A673 (cell line): ENCODE measurements at places on chromosomes 13 and 19. TPM values are rescaled to one million over a fixed set of nuclear protein-coding genes. Genes with fewer than 3 reads are reported as not detected.

- no peak for DNase-seq
These were observed 529.2 kb upstream of the NBEA start for GRCh38 chr13:34412817-34413375.

GRCh38 chr19:1094655-1094977 lies 559 bp downstream of the POLR2E start:
- DNase-seq, result no peak

DNA sequence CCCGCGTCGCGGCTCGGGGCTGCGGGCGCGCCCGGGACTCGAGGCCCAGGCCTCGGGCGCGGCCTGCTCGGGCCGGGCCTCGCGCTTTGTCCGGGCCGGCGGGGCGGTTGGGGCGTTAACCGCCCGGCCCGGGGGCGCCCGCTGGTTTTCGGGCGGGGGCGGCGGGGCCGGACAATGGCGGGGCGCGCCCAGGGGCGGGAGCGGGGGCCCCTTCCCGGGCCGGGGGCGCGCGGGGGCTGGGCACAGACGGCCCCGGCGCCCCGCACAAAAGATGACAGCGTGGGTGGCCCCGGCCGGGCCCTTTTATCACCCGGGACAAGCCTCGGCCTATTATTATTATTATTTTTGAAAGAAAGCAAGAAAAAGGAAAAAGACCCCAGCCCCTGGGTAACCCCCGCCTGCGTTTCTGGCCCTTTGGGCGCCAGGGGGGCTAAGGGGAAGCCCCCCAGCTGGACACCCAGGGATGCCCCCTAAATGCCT lies 419 bp downstream of the KDM4B start:
- DNase-seq, result no peak

- no peak for DNase-seq
These were observed 150.2 kb downstream of the TNFSF13B start for GRCh38 chr13:108419768-108420167.

- DNase-seq, result no peak
These were observed 13.3 kb downstream of the ZDHHC20 start for GRCh38 chr13:21445759-21446158.

- no peak for DNase-seq
These were observed 21.1 kb downstream of the PTPRS start for GRCh38 chr19:5319516-5319915.

DNA sequence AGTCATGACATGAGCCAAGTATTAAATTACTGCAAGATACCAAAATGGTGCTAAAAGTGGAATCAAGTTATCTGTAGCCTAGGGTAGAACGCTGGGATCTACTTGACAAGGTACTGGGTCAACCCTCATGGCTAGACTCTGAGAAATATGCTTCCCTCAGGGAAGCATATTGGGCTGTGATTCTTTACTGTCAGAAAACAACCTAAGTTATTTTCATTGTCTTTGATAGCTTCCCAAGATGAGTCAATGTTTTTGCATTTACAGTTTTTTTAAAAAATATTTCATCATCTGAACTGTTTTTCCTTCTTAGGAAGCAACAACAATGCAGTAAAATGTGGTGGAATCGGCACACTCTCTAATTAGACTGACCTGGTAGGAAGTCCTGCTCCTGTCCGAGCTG lies 218.0 kb downstream of the RGCC start:
- DNase-seq, result no peak

DNA sequence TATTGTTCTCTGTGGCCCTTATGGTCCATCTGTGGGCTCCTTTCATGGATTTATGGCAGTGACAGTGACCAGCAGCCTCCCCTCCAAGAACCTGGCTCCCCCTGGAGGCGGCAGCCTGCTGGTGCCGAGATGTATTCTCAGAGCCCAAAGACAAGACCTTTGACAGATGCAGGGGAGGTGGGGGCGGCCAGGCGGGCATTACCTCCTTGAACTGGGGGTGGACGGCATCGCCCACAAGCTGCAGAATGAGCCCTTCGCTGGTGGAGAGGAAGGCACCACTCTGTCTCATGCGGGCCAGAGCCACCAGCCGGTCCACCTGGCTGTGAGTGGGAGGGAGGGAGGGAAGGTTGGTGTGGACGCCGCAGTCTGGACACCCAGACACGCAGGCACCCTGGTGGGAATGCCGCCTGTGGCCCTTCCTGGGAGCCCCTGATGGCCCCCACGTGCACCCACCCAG lies 6.6 kb downstream of the ISOC2 start:
- DNase-seq, result peak; percentile 60

Gene UQCR11
- total RNA-seq, result 256 and 258 TPM in 2 replicates

Gene PDCD5
- total RNA-seq, result 242 and 255 TPM in 2 replicates

Gene DCT
- not detected in 2 replicates for total RNA-seq

Gene MPHOSPH8
- total RNA-seq, result 29.1 and 32.3 TPM in 2 replicates

Gene LIM2
- not detected in 2 replicates for total RNA-seq

Gene ZNF69
- total RNA-seq, result 4.3 and 5.5 TPM in 2 replicates

Gene ZNF534
- not detected in 2 replicates for total RNA-seq

Gene P2RY11
- 32.2 and 39.4 TPM in 2 replicates for total RNA-seq
